ENCODE measurements at places on chromosomes 2 and 18.

- H3K36me3 ChIP-seq, result no peaks in the 10 kb centered on the region
- peaks cover 23% of the 10 kb centered on the region for H3K4me1 ChIP-seq
- DNase-seq, result peak; percentile 97
- H3K4me3 ChIP-seq, result peak within 1 kb of the TSS; percentile 81
Measured at GRCh38 chr2:97995734-97996624, at the start of gene TMEM131. TMEM131 (minus strand) TSS chr2:97995948; CDS start chr2:97995662, 286 bp downstream.

DNA sequence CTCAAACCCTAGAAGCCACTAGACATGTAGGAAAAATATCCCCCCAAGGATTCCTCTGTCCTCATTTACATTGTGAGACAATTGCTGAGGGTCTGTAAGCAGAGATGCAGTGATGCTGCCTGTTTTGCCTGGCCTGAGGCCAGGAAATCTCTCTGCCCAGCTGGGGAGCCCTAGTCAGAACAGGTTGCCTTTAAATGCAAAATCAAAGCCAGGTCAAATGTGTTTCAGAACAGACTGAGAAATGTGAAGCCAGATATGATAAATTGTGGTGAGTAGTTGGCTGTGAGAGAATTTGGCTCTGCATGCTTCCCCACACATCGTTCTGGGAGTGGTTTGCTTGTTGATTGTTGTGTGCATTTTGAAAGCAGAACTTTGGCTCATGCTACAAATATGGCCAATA lies 38.4 kb upstream of the NXPH2 start:
- DNase-seq, result peak; percentile 8
- H3K27me3 ChIP-seq, result no peaks in the 10 kb centered on the region
- no peaks in the 10 kb centered on the region for H3K36me3 ChIP-seq
- H3K4me3 ChIP-seq, result no peak overlapping the region
- no peaks in the 10 kb centered on the region for H3K4me1 ChIP-seq

- no peak for DNase-seq
- H3K4me1 ChIP-seq, result peaks cover 2% of the 10 kb centered on the region
- H3K4me3 ChIP-seq, result no peak overlapping the region
- H3K36me3 ChIP-seq, result no peaks in the 10 kb centered on the region
- no peaks in the 10 kb centered on the region for H3K27me3 ChIP-seq
Measured at GRCh38 chr2:205628422-205628821, 53.9 kb upstream of the NRP2 start.

DNA sequence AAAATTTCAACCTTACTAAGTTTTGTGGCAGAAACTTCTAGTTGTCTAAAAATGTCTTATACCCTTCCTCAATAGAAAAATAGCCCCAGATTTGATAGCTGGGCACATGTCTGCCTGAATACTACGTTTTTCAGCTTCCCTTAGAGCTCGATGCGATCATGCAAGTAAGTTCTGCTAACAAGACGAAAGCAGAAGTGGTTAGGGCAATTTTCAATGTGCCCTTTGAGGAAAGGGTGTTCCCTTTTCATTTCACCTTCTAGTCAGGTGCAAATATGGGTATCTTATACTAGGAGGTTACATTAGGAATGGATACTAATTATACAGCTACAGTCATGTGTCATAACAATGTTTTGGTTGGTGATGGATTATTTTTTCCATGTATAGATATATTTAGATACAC lies 1572.1 kb upstream of the LRRTM1 start:
- H3K27me3 ChIP-seq, result no peaks in the 10 kb centered on the region
- no peaks in the 10 kb centered on the region for H3K4me1 ChIP-seq
- no peak for DNase-seq
- no peak overlapping the region for H3K4me3 ChIP-seq

DNA sequence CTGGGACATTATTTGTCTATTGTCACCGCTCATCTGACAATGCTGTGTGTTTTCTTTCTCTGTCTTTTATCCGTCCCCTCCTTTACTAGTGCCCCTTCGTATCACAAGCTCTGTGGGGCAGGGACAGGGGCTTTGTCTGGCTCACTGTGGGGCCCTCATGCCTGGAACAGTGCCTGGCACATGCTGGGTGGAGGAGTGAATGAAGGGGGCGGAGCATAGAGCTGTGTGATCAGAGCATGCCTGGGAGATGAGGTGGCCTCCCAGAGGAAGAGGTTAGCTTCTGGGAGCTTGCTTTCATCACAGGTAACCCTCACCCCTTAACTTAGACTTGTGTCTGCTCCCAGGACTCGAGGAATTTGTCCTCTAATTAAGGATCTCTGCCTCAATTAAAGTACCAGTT lies 16.4 kb downstream of the MTCL1 start:
- H3K4me3 ChIP-seq, result no peak overlapping the region
- H3K36me3 ChIP-seq, result peaks cover 20% of the 10 kb centered on the region
- H3K27me3 ChIP-seq, result no peaks in the 10 kb centered on the region
- H3K4me1 ChIP-seq, result no peaks in the 10 kb centered on the region

GRCh38 chr2:149566652-149567051 lies 20.9 kb downstream of the MMADHC start:
- peaks cover 11% of the 10 kb centered on the region for H3K36me3 ChIP-seq
- H3K4me3 ChIP-seq, result no peak overlapping the region
- H3K27ac ChIP-seq, result no peak overlapping the region
- no peaks in the 10 kb centered on the region for H3K27me3 ChIP-seq
- H3K4me1 ChIP-seq, result no peaks in the 10 kb centered on the region

DNA sequence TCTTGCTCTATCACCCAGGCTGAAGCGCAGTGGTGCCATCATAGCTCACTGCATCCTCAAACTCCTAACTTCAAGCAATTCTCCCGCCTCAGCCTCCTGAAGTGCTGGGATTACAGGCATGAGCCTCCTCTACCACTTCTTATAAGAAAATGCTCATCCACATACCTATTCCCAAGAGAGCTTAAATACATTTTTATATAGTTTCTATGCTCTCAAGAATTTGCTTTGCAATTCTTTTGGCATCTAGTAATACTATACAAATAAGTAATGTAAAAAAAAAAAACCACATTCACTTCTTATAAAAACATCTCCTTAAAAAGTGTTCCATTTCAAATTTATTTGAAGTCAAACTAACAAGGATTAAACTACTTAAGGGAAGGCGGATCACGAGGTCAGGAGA lies 197.3 kb downstream of the DNAH7 start:
- no peak for DNase-seq
- no peaks in the 10 kb centered on the region for H3K36me3 ChIP-seq
- no peaks in the 10 kb centered on the region for H3K27me3 ChIP-seq
- no peak overlapping the region for H3K27ac ChIP-seq

DNA sequence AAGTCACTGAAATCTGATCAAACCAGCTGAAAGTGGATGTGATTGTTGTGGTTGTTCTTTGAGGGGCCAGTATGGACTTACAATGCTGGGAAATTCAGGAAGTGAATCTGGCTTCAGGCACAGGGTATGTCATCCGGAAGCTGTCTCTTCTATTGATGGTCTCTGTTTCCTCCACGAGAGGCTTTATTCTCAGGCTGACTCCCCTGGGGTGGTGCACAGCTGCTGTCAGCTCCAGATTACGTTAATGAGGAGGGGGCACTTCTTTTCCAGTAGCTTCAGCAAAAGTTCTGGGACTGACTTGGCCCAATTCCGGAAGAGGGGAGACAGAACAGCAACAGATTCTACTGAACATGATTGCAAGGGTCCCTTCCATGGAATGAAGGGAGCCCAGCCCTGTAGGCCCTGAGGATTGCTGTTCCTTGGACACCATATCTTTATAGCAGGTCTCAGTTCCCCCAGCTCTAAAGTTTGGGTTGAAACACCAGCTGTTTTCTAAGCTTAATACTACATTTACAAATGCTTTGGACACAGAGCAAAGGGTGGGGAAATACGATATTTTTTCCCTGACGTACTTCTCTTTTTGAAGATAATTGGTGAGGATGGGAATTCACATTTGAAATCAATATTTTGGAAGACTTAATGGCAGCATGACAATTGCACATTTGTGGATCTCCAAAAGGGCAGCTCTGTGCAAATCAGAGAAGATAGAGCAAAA lies 400.9 kb downstream of the TSN start:
- H3K4me3 ChIP-seq, result no peak overlapping the region
- peak; percentile 83 for DNase-seq
- no peaks in the 10 kb centered on the region for H3K36me3 ChIP-seq
- no peaks in the 10 kb centered on the region for H3K27me3 ChIP-seq
- peak overlapping the region; percentile 80 for H3K27ac ChIP-seq

- H3K36me3 ChIP-seq, result no peaks in the 10 kb centered on the region
- H3K4me3 ChIP-seq, result no peak overlapping the region
Measured at GRCh38 chr2:199144036-199144435, 313.7 kb downstream of the SATB2 start.

DNA sequence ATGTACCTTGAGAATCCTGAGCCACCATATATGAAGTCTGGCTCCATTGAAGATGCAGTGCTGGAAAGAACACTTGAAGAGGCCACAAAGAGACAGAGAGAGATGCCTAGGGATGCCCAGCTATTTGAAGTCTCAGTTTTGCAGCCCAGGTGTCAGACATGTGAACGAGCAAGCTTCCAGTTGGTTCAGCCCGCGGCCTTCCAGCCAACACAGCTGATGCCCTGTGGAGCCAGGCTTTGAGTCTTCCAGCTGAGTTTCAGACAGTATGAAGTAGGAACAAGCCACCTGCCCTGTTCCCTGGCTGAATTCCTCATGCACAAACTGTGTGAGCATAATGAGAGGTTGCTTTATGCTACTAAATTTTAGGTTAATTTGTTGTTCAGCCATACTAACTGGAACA lies 108.8 kb downstream of the SPHKAP start:
- no peak for DNase-seq
- no peaks in the 10 kb centered on the region for H3K4me1 ChIP-seq
- no peaks in the 10 kb centered on the region for H3K27me3 ChIP-seq
- no peak overlapping the region for H3K4me3 ChIP-seq

GRCh38 chr2:173288561-173288960 lies 66.1 kb upstream of the CDCA7 start:
- no peak for DNase-seq
- no peaks in the 10 kb centered on the region for H3K36me3 ChIP-seq
- no peak overlapping the region for H3K27ac ChIP-seq
- no peak overlapping the region for H3K4me3 ChIP-seq

- no peak for DNase-seq
- H3K4me1 ChIP-seq, result peaks cover 13% of the 10 kb centered on the region
- H3K27ac ChIP-seq, result peak overlapping the region; percentile 97
Measured at GRCh38 chr2:208266936-208267335, 881 bp downstream of the PIKFYVE start.

DNA sequence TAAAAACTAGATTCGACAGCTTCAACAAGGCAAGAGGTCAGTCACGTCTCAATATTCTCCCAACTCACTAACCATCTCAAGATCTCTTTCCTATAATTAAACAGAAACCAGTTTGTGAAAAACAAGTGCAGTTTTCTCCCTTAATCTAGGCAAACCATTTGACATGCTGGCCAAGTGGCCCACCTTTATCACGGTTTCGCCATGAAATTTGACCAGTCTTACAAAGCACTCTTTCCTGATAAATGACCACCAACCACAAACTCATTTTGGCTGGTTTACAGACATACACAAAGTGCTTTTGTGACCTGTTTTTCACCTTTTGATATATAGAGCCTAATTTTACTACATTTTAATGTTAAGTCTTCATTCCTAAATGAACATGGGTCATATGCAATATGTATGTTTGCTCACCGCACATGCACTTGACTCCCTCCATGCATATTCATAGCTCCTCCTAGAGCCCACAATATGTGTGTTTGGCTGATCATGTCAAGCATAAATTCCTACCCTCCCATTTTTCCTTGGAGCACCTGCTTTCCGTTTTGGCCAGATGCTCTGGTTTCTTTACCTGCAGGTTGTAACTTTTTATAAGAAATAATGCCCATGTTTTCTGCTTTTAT lies 385.1 kb downstream of the RAD51AP2 start:
- H3K4me1 ChIP-seq, result no peaks in the 10 kb centered on the region
- H3K27ac ChIP-seq, result no peak overlapping the region
- no peak for DNase-seq
- H3K27me3 ChIP-seq, result no peaks in the 10 kb centered on the region
- H3K4me3 ChIP-seq, result no peak overlapping the region

DNA sequence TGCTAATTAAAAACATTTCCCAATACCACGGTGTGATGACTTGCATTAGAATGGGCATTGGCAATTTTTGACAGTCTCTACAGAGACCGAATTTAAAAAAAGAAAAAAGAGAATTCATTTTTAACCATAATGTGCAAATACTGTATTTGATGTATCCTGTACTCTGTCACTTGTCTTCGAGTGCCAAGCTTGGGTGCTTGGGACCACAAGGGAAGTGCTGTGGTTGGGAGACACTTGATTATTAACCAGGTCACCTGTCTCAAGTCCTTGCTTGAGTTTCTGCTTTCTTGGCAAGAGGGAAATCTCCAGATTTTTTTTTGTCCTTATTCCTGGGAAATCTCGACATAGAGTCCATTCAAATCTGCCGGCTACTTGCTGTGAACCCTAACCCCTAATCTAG lies 209.0 kb downstream of the MC4R start:
- no peaks in the 10 kb centered on the region for H3K27me3 ChIP-seq
- no peaks in the 10 kb centered on the region for H3K4me1 ChIP-seq
- no peaks in the 10 kb centered on the region for H3K36me3 ChIP-seq
- DNase-seq, result no peak

GRCh38 chr18:58570360-58571064 lies 58.4 kb downstream of the ALPK2 start:
- no peak overlapping the region for H3K4me3 ChIP-seq
- H3K36me3 ChIP-seq, result no peaks in the 10 kb centered on the region
- DNase-seq, result no peak
- no peaks in the 10 kb centered on the region for H3K27me3 ChIP-seq
- H3K27ac ChIP-seq, result no peak overlapping the region

GRCh38 chr2:16278421-16279200 lies 338.3 kb downstream of the MYCN start:
- no peak for DNase-seq
- H3K27ac ChIP-seq, result no peak overlapping the region
- H3K36me3 ChIP-seq, result no peaks in the 10 kb centered on the region
- peaks cover 2% of the 10 kb centered on the region for H3K27me3 ChIP-seq

DNA sequence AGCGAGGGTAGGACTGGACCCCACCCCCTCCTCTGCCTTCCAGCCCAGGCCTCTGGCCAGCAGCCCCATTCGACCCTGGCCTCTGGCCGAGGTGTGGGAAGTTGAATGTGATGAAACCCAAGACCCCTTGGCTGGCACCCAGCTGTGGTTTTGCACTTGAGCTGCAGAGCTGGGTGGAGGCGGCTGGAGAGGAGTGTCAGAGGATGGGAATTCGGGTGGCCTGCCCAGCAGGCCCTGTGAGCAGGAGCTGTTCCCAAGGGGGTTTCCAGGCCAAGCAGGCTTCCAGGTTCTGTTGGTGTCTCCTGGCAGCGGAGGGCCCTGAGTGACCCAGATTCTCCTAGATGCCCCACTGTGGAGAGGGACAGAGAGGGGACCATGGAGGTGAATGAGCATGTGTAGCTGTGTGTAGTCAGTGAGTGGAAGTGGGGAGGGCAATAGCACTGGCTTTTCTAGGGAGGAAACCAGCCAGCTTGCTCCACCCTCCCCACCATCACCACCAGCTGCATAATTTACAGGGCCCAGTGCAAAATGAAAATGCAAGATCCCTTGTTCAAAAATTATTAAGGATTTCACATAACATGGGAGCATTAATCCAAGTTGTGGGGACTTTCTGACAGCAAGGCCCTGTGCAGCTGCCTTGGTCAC lies 172.2 kb upstream of the HAAO start:
- peak overlapping the region; percentile 79 for H3K27ac ChIP-seq
- no peaks in the 10 kb centered on the region for H3K36me3 ChIP-seq
- peak; percentile 92 for DNase-seq
- no peak overlapping the region for H3K4me3 ChIP-seq
- H3K4me1 ChIP-seq, result peaks cover 91% of the 10 kb centered on the region

GRCh38 chr2:98032086-98032485 lies 36.3 kb upstream of the TMEM131 start:
- H3K4me1 ChIP-seq, result peaks cover 7% of the 10 kb centered on the region
- peaks cover 3% of the 10 kb centered on the region for H3K27me3 ChIP-seq
- DNase-seq, result no peak
- H3K27ac ChIP-seq, result no peak overlapping the region
- H3K4me3 ChIP-seq, result no peak overlapping the region

GRCh38 chr2:118169359-118170005 lies 81.2 kb downstream of the INSIG2 start:
- H3K27me3 ChIP-seq, result no peaks in the 10 kb centered on the region
- DNase-seq, result no peak
